IPS DF 19.7 (cell line): ENCODE measurements at places on chromosomes 4 and X.

- DNase-seq = no peak
Measured at GRCh38 chrX:109475174-109475891, 6.6 kb downstream of the GUCY2F start.

GRCh38 chr4:153222707-153223426 is 18.6 kb downstream of the TRIM2 start:
- no peak for DNase-seq

GRCh38 chrX:68876731-68877130 is 47.9 kb downstream of the EFNB1 start:
- no peak for DNase-seq

DNA sequence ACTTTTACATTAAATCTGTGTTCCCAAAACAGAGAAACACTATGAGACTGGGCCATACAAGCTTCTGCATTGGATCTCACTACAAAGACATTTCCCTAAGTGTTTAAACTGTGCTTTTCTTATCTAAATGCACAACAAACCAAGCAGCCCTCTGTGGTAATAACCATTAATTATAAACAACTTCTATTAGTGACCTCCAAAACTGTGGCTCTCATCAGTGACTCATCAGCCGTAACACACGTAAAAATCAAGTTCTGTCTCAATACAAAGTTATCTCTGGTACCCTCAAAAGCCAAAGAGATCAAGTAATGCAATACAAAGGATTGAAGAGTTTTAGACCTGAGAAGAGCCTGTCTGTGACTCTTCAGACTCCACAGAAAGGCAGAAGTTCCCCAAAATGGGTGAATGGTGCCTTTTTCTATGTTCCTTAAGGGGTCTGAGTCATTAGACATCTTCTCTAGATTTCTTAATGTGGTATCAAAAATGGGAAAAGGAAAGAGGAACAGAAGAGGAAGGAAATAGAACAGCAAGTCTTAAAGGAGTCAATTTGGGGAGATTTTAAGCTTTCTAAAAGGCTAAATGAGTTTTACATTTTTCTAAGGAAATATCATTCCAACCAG is 189.8 kb upstream of the PPP1R2C start:
- DNase-seq = no peak

GRCh38 chrX:24946369-24946768 is 69.4 kb downstream of the ARX start:
- DNase-seq = no peak

DNA sequence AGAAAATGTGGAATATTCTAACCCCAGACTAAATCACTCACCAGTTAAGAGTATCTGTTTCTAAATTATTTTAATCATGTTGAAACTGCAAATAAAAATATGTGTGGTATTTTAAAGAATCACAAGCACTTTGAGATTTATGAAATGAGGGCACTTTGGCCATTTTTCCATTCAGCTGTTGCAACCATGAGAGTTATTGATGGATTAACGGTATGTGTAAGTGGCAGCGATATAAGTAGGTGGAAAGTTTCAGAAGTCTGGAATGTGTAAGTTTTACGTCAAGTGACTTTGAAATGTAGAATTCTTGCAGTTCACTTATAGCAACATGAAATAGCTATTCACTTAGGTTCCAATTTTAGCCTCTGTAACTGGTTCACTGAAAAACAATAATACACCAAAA is 905.1 kb upstream of the SLIT2 start:
- no peak for DNase-seq

DNA sequence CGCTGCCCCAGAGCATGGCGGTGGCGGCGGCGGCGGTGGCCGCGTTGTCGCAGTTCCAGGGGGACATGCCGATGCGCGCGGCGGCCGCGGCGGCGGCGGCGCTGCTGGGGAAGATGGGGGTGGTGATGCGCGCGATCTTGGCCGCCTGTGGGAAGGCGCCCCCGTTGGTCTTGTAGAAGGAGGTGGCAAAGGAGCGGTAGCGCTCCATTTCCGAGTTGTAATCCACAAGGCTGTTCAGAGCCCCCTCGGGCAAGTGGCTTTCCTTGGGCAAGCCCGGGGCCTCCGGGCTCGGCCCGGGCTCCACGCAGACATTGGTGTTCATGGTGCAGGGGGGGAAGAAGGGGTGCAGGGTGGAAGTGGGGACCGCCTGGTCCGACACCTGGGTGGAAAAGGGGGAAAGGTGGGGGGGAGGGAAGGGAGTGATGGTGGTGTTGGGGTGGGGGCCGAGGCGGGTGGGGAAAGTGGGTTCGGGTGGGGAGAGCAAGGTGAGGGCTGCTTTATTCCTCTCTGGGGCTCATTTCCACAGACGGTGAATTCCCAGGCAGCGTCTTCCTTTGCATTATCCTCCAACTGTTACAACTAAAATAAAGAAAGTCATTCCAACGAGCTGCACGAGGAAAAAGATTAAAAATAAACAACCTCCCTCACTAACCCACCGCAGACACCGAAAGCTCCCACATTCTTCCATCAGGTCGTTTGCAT is 3.1 kb downstream of the CXXC4 start:
- DNase-seq = no peak

DNA sequence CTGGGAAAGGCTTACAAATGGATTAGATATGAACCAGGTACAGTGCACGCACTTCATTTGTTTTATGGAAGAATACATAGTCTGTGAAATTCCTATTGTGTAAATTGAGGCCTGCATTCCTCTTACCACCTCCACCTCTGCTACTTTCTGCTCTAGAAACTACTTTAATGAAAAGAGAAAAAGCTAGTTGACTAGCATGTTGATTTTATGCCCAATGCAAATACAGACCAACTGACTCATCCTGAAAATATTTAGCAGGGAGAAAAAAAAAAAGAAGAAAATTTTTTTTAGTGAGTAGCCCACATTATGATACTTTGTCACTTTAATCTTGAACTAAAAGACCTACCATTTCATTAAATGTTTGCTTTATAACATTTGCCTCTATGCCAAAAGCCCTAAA is 41.2 kb downstream of the DCLK2 start:
- no peak for DNase-seq

DNA sequence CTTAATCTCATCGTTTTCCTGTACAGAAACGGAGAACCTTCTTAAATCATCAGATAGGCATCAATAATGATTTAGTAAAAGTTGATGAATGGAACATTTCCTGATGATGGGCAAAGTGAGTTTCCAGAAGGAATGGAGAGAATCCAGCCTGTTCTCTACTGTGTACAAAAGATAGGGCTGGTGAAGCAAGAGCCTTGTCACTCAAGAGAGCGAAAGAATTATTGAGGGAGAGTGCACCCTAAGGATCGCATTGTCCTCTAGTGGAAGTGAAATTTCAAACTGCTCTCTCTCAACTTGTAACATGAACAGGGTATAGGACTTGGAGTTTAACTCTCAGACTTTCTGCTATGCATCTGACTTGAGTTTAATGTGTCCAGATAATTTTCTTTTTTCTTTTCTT is 69.6 kb downstream of the CDS1 start:
- DNase-seq = no peak
